ENCODE measurements at places on chromosomes 4 and X.

DNA sequence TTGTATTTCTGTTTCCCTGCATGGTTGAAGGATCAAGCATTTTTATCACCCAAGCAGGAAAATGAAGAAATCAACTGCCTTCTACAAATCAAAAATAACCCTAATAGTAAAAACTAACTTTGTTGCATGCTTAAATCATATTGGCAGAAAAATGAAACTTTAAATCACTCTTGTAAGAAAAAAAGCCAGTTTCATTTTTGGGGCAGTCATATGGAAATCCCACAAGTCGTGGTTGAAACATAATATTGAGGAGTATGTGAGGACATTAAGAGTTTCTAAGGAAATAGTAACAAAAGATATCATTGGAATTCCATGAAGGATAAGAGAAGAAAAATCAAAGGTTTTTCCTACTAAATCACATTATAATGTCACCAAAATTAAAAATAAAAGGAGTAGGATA, 8.4 kb downstream of the TEC start:
- DNase-seq, result no peak

- no peak for DNase-seq
Observed at GRCh38 chr4:76965866-76966579, 16.5 kb downstream of the SEPTIN11 start.

DNA sequence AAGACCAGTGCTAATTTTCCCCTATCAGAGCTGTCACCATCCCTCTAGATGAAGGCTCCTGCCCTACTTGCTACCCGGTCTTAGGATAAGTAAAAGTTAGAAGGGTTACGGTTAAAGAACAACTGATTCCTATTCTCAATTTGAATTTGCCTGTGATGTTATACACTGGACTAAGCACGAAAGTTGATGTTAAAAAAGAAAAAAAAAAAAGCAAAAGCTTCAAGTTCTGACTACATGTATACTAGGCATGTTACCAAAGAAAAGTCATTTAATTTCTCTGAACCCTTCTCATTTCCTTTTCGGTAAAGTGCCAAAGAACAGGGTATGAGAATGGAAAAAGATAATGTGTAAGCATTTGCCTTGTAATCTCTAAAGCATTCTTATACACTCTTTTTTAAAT, 1.4 kb upstream of the PPID start:
- DNase-seq, result no peak

- no peak for DNase-seq
Observed at GRCh38 chr4:73730867-73731266, 9.5 kb upstream of the CXCL8 start.
